ENCODE measurements at places on chromosomes 7 and 10.

DNA sequence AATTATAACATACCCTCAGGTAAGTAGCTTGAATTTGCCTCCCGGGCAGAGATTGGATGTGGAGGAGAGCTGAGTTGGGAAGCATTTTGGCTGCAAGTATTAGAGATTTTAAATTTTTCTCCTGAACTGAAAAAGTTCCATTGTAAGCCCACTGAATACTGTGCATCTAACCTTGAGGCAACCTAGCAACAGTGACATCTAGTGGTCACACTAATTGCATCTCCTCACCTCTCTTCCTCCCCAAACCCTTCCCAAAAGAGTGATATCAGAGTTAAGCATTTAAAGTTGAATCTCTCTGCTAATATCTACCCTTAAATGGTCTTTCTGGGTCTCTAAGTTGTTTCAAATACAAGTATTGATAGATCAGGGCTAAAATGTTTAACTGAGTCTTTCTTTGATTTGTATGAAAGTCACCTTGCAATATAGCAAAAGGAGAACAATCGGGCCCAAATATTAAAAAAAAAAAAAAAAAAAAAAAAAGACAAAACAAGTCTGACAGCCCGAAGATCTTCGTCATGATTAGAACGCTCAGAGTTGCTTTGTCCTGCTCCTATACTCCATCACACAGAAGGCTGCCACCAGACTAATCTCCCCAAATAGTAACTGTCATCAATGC, 40.4 kb upstream of the DLX5 start:
- no peak for DNase-seq

- DNase-seq: no peak
Observed at GRCh38 chr10:110005719-110006118, 2.1 kb upstream of the ADD3 start.

DNA sequence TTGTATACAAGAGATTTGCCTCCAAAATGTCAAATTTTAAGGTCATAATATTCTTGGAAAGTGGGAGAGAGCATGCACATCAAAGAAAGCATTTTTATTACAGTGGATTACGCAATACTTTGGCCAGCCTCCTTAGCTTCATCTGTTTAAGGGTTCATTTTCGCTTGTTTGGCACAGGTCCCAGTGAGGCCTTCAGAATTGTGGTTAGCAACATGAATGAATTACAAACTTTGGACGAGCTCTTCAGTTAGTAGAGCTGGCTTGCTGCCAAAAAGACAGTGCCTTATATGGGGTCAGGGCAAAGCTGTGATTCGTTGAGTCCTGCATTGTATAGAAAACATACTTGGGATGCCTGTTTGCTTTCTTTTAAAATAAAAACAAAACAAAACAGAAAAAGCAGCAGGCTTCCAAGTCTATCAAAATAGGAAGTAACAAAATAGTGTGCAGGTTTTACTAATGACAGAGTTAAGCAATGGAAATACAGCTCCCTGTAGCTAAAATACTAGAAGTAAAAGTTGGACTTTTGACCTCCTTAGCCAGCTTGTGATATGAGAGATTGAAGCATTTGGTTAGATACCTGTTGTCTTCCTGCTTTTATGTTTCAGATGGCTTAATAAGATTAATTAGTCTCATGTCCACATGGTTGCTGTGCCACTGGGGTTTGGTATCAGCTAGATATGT, 190.8 kb downstream of the MLLT10 start:
- peak; percentile 7 for DNase-seq

GRCh38 chr7:123747620-123748141, 1.1 kb downstream of the WASL start:
- DNase-seq: no peak

- DNase-seq: no peak
Observed at GRCh38 chr7:142454862-142455261, 197.0 kb upstream of the PRSS58 start.

- no peak for DNase-seq
Observed at GRCh38 chr7:75646571-75647102, 92.1 kb downstream of the HIP1 start.
